ENCODE measurements at places on chromosomes 5 and 9.

DNA sequence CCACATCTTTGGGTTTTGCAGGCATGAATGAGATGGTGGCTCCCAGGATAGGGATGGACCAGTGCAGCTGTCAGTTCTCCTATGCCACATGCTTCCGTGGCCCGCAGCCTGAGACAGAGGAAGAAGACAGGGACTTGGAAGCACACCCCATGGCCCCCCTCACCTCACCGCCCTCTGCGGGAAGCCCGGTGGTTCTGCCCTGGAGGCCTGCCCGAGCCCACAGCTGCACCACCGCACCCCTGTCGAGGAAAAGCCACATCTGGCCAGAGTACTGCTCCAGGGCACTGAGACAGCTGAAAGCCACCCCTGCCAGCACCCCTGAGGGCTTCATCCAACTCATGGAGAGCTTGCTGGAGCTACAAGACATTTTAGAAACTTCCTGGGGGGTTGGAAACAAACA is 7.6 kb upstream of the TRMT10B start:
- DNase-seq, result no peak

GRCh38 chr5:146219243-146219642 is 15.8 kb downstream of the RBM27 start:
- no peak for DNase-seq

DNA sequence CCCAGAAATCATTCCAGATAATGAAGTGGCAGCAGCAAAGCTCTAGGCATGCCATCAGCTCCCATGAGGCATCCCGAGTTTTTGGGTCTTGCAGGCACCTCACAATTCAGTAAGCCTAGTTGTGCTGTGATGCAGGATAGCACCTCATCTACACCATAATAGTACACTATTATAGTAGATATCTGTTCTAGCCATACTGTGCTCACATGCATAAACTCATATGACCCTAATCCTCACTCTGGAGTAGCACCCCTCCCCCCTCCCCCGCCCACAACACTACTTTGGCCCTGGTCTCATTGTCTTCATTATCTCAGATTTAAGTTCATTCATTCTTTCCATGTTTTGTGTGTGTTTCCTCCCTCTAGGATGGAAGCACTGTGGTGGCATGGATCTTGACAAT is 102.5 kb upstream of the PITX1 start:
- DNase-seq, result no peak

DNA sequence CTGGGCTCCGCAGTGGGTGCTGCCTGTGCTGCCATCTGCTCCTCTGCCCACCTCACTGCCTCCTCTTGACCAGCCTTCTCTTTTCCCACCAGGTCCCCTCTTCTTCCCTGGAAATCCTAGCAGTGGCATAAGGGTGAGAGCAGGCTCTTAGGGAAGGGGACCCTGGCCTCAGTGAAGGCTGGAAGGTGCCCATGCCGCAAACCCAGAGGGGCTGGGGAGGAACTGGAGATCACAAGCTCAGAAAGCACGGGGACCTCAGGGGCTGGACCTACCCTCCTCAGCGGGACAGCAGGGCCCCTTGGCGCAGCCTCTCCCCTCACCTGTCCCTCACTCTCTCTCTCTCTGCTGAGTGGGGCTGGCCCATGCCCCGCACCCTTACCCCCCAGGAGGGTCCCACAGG is 144.4 kb upstream of the IRX2 start:
- DNase-seq, result no peak

- DNase-seq, result no peak
Measured at GRCh38 chr5:156121234-156121633, 205.7 kb upstream of the SGCD start.

DNA sequence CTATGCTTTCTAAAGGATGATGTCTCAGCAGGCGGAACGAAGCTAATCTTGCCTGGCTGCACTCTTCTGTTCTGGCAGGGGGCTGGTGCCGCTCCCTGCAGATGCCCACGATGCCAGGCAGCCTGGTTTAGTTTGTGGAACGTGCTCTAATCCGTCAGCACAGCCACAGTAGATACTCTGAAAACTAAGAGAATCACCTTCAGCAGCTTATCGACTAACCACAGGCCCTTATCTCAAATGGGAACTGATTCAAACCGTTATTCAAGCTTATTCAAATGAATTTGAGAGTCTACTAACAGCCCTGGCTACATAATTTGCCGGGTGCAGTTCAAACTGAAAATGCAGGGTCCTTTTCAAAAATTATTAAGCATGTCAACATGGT is 246.6 kb upstream of the ANKRD55 start:
- DNase-seq, result no peak

DNA sequence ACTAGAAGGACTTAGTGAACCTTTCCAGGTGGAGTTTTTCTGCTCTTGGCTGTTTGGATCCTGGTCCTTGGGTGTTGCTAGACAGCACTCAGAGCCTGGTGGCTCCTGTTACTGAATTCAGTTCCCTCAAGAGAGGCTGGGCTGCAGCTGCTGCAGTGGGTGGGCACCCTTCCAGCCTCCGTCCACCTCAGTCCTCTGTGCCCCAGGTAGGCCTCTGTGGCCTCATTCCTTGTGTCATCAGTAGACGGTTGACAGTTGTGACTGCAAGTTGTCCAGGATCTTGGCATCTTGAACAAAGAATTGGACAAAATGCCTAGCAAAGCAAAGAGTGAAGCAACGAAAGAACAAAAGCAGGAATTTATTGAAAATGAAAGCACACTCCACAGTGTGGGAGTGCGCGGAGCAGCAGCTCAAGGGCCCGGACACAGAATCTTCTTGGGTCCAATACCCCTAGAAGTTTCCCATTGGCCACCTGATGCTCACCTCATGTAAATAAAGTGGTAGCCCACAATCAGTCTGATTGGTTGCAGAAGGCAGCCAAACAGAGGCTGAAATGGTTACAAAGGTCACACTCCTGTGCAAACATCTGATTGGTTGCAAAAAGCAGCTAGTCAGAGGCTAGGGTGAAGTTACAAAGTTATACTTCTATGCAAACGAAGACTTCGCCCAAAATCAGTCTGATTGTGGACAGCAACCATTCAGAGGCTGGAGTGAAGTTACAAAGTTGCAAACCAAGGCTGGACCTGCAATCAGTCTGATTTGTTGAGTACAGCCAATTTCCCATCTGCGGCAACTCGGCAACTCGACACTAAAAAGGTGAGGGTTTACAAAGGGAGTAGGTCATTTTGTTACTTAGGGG is 40.1 kb downstream of the F2R start:
- no peak for DNase-seq

DNA sequence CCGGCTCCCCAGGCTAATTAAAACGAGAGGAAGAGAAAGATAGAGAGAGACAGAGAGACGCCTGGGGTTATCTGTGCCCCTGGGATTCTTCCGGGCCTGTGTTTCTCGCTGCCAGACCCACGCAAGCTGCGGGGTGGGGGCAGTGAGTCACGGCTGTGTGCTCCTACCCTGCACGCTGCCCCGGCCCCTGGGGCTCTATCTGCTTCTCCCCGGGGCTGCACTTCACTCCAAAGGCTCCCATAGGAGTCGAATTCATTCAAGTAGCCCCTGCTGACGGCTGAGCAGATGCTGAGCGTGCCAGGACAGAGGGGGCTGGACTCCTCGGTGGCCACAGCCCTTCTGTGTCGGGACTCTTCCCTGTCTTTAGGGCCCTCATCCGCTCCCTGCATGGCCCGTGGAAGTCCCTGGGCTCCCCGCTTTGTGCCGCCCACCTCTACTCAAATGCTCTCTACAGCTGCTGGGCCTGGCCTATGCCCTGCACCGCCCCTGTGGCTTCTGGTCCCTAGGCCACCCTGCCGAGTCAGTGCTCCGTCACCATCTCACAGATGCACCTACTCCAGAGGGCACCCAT is 22.8 kb downstream of the SARDH start:
- DNase-seq, result no peak

- DNase-seq, result no peak
Measured at GRCh38 chr9:135228345-135228982, 141.0 kb downstream of the OLFM1 start.

DNA sequence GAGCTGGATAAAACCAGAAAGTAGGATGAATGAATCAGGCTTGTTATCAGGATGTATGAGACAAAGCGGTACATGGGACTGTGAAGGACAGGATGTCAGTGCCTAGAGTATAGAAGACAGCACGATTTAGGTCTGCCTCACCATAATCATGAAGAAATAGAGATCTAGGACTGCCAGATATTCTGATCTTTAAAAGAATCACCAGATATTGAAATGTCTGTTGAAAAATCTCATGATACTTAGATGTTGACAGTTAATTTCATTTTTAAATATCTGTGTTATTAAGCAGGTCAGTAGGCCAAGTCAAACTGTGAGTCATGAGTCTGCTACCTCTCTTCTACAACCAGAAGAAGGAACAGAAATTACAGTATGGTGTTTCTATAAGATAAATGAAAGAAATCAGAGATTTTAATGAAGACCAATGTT is 65.0 kb downstream of the ST8SIA4 start:
- DNase-seq, result no peak

DNA sequence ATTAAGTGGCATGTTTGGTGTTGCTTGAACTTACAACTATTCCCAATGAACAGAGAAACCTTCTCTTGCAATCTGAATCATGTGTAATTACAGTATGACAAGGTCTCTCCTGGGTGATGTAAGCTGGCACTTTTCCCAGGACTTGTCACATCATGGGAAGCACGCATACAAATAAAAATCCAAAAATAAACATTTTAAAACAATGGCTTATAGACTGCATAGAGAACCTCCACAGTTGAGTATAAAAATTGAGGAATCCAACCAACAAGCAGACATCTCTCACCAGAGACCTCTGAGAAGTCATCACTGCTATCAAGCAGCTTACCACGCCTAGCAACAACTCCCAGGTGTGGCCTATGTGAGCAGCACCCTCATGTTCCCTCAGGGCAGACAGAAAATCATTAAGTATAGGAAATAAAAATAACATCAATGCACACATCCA is 3.9 kb downstream of the MLLT3 start:
- no peak for DNase-seq

GRCh38 chr9:132994410-132995120 is 16.1 kb downstream of the GFI1B start:
- no peak for DNase-seq

Data from stimulated activated CD8-positive, alpha-beta memory T cell treated with anti-CD3 and anti-CD28 coated beads, Interleukin-15, amount 100 ng/mL, for 4 hours (primary cell).